Mammary epithelial cell (primary cell): ENCODE measurements at places on chromosomes 7 and 10. TPM values are rescaled to one million over a fixed set of nuclear protein-coding genes. Genes with fewer than 3 reads are reported as not detected.

Gene REEP3
- total RNA-seq, result 69.9 and 81.8 TPM in 2 replicates

Gene GPR15LG
- total RNA-seq, result not detected in 2 replicates

Gene TFPI2
- 0.33 TPM for total RNA-seq

Gene TSPAN13
- total RNA-seq, result 15.7 TPM

Gene RPEL1
- 0.17 TPM for total RNA-seq

Gene CADPS2
- 7.3 TPM for total RNA-seq

Gene PRR15
- 3.2 and 4.5 TPM in 2 replicates for total RNA-seq

Gene FXYD4
- not detected for total RNA-seq
